ENCODE measurements at places on chromosomes 2 and 18.
A peak's percentile ranks its signal among the peaks of the same experiment; 100 is the strongest.

GRCh38 chr2:72097276-72097675 is 50.4 kb downstream of the CYP26B1 start:
- DNase-seq, result no peak

- no peak for DNase-seq
Measured at GRCh38 chr2:176793792-176794191, 418.8 kb upstream of the HNRNPA3 start.

DNA sequence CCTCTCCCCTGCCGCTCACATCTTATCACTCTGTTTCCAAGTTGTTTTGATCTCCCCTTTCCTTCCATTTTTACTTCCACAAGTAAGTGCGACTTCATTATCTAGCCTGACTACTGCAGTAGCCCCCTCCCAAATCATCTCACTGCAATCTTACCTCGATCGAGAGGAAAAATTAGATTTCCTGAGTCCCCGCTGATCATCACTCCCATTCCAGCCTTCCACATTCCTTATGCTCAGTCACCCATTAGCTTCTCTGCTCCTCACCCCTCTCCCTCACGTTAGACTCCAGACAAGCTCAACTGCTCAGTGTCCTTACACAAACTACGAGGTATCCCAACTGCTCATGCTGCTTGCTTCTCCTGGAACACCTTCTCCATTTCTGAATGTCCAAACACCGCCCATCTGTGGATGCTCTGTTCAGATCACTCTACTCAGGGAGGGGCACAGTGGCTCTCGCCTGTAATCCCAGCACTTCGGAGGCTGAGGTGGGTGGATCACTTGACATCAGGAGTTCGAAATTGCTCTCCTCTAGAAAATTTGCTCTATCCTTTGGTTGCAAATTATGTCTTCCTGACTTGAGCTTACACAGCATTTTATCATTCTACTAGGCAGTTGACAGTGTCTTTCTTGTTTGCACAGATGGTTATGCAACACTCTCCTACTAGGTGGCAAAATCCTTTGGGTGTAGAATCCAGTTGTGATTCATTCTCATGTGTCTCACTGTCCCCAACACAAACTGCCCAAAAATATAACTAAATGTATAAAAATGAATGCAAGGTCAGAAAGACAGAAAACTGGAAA is 96.5 kb downstream of the INO80D start:
- DNase-seq, result no peak

- no peak for DNase-seq
Measured at GRCh38 chr2:207539470-207539869, 9.7 kb downstream of the CREB1 start.

DNA sequence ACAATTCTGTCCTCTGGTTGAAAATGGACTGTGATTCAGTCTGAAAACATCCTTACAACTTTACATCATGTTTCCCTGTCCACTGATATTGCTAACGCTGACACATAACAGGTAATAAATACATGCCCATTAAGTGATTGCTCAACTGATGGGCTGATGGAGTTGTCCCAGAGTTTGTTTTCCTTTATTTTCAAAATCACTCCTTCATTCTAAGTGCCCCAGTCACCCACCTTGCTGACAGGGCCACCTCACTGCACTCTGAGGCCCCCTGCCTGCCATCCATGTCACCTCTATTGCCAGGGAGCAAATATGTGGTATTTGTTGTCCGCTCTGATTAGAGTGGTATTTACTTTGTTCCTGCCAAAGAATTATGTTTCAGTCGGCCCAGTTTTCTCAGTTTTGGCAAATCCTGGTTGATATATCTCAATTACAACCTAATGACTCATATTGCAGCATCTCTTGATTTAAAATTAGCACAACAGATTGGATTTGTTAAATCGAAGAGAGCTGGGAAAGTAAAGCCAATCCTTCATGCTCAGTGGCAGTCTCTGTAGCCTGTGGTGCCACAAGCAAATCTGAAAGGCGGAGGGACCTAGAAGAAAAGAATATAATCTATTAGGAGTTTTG is 105.1 kb downstream of the RDH14 start:
- peak; percentile 18 for DNase-seq

GRCh38 chr18:42341423-42341822 is 386.4 kb downstream of the PIK3C3 start:
- DNase-seq, result no peak

- no peak for DNase-seq
Measured at GRCh38 chr2:174763780-174764179, 492 bp downstream of the CHRNA1 start.

GRCh38 chr2:120316528-120317179 is 29.3 kb upstream of the INHBB start:
- DNase-seq, result no peak

DNA sequence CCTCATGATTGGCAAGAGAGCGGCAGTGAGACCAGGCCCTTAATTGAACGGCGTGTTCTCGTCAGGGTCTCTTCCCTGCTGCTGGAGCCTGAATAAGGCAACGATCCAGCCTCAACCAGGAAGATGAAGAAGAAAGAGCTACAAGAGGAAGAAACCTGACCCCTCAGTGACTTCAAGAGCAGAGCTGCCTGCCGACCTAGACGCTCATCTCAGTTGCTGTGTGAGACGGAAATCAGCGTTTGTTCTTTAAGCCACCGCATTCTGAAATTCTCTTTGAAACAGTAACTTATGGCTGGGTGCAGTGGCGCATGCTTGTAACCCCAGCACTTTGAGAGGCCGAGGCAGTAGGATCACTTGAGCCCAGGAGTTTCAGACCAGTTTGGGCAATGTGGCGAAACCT is 29.6 kb upstream of the KCNG3 start:
- no peak for DNase-seq

- peak; percentile 51 for DNase-seq
Measured at GRCh38 chr2:203909261-203909967, 27.1 kb upstream of the ICOS start.

DNA sequence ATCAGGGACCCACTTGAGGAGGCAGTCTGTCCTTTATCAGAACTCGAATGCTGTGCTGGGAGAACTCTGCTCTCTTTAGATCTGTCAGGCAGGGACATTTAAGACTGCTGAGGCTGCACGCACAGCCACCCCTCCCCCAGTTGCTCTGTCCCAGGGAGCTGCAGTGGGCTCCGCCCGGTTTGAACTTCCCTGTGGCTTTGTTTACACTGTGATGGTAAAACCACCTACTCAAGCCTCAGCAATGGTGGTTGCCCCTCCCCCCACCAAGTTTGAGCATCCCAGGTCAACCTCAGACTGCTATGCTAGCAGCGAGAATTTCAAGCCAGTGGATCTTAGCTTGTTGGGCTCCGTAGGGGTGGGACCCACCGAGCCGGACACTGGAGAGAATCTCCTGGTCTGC is 11.8 kb upstream of the LHCGR start:
- no peak for DNase-seq

GRCh38 chr2:23404426-23404825 is 19.4 kb downstream of the KLHL29 start:
- DNase-seq, result peak; percentile 75

- no peak for DNase-seq
Measured at GRCh38 chr2:1132328-1132969, 181.8 kb downstream of the SNTG2 start.

GRCh38 chr2:64246962-64247361 is 102.7 kb upstream of the PELI1 start:
- no peak for DNase-seq

- no peak for DNase-seq
Measured at GRCh38 chr2:98445683-98446581, 1.3 kb downstream of the INPP4A start.

Measured in HTR-8/SVneo (cell line).